Activated CD8-positive, alpha-beta memory T cell treated with anti-CD3 and anti-CD28 coated beads for 1 hour (primary cell): ENCODE measurements at places on chromosomes 5 and 9.

GRCh38 chr9:36559036-36559695, 13.5 kb upstream of the MELK start:
- DNase-seq: no peak

DNA sequence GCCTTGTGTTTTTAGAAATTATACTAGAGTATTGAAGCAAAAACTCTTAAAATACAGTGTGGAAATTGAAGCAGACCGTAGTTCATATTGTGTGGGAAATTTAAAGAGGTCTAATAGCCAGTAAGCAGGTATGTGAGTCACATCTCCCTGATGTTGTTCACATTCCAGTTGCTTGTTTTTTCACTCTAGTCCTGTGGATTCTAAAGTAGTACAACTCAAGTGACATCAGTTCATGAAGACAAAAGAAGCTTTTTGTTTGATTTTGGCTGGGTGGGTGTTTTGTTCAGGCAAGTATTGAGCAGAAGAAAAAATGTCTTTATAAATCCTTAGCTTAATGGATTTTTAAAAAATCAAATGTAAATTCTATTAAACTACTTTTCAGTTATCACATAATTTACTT, 216.2 kb downstream of the MAN2A1 start:
- no peak for DNase-seq

DNA sequence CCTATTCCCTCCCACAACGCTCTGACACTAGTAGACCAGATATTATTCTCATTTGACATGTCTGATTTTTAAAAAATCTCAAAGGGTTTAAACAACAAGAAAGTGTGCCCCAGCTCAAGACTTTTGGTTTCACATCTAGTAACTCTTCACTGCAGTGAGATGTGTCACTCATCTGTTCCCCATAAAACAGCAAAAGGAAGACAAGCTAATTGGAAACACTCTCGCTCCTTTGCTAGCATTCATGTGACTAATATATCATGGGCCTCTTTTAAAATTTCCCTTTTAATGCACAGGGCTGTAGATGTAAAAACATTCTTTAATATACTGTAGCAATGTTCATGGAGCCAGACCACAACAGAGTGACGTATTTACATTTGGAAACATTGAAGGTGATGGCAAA, 372.6 kb downstream of the ZNF608 start:
- DNase-seq: no peak

DNA sequence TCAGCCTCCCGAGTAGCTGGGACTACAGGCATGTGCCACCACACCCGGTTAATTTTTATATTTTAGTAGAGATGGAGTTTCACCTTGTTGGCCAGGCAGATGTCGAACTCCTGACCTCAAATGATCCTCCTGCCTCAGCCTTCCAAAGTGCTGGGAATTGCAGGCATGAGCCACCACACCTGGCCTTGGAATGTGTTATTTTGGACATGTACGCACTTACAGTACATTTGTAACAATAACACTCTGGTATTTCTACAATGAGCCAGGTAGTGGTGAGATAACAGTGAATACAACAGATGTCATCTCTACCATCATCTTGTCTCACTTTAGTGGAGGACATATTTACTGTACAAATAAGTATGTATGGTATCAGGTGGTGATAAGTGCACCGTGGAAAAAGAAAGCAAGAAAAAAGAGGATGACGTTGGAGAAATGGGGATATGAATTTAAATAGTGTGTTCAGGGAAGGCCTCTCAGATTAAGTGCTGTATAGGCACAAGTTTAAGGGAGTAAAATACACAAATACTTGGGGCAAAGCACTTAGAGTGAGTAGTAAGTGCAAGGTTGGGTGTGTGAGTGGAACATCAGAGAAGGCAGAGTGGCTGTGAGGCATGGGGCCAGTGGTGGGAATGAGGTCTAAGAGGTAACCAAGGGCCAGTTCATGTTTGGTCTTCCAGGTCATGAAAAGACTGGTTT, 100.1 kb downstream of the CDC42SE2 start:
- no peak for DNase-seq

DNA sequence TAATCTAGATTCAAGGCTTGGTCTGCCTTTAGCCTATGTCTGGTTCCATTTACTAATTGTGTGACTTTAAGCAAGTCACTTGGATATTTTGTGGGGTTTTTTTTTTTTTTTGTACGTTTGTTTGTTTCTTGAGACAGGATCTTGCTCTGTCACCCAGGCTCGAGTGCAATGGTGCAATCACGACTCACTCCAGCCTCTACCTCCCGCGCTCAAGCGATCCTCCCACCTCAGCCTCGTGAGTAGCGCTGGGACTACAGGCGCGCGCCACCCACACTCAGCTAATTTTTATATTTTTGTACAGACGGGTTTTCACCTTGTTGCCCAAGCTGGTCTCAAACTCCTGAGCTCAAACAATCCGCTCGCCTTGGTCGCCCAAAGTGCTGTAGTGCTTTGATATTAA, 1.1 kb upstream of the PFDN1 start:
- DNase-seq: no peak

DNA sequence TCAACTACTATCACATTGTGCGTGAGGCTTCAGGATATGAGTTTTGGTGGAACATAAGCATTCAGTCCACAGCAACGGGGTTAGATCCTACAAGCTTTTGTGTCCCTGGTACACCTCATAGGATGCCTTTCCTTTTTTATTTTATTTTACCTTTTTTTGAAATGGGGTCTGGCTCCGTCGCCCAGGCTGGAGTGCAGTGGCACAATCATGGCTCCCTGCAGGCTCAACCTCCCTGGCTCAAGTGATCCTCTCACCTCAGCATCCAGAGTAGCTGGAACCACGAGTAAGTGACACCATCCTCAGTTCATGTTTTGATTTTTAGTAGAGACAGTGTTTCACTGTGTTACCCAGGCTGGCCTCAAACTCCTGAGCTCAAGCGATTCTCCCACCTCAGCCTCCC, 86.0 kb upstream of the RAI14 start:
- no peak for DNase-seq

GRCh38 chr9:36936498-36936831, 97.6 kb downstream of the PAX5 start:
- no peak for DNase-seq

DNA sequence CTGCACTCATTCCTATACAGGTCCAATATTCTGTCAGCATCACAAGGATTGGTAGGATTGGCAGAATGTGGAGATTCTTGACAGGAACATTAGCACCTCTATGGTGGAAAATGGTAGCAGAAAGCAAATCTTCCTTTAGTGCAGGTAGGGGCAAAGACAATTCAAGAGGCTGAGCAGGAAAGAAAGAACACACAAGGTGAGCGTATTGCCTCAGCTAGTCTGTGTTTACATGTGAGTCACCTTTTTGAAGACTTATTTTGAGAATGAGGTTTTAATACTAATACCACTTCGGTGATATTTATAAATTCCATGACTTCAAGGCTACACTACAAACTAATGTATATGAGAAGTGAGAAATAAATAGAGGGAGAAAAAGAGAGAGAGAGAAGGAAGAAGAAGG, 717.0 kb downstream of the BRINP1 start:
- no peak for DNase-seq

GRCh38 chr5:128466980-128467379, 71.1 kb downstream of the FBN2 start:
- no peak for DNase-seq

DNA sequence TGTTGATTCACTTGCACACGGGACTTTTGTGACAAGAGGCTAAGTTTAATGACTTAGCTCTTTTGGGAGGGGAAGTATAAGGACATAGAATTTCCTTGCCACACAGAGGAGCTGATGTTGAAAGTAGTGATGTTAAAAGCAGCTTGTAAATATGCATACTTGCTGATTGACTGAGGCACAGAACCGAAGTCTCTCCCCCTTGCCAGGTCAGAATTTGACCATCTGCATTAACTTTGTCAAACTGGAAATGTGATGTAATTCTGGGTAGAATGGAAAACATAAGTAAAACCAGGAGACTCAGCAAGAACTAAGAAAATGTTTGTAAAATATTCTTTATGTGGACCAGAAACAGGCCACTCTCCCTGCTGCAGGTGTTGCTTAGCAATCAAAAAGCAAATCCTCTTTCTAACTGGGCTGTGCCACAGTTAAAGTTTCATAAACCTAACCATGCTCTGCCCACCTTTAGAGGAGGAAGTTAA, 284.2 kb downstream of the NR3C1 start:
- no peak for DNase-seq

DNA sequence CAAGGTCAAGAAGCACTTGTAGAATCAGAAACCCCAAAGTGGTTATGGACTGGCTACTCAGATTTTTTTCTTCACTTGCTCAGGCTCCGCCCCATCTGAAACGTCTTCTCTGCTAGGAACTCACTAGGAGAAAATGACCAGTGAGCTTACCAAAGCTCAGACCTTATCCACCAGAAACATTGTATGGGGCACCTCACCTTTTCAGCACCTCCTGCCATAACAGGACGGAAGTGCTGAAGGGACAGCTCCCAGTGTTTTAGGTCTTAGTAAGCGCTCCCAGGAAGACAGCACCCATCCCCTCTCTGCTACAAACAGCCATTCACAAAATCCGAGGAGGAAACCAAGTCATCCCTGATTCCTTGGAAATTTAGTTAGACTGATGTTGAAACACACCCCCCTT, 1.2 kb upstream of the GABRA1 start:
- no peak for DNase-seq

GRCh38 chr9:81002242-81002641, 687.1 kb downstream of the TLE1 start:
- no peak for DNase-seq

DNA sequence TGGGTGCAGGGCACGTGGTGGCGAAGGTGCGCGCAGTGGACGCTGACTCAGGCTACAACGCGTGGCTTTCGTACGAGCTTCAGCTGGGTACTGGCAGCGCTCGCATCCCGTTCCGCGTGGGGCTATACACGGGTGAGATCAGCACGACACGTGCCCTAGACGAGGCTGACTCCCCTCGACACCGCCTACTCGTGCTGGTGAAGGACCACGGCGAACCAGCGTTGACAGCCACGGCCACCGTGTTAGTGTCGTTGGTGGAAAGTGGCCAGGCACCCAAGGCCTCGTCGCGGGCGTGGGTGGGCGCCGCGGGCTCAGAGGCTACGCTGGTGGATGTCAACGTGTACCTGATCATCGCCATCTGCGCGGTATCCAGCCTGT, 2.1 kb downstream of the PCDHA2 start:
- no peak for DNase-seq

- DNase-seq: no peak
Measured at GRCh38 chr5:139850423-139851016, 54.9 kb downstream of the PSD2 start.

- DNase-seq: no peak
Measured at GRCh38 chr5:37891832-37892231, 52.0 kb upstream of the GDNF start.

DNA sequence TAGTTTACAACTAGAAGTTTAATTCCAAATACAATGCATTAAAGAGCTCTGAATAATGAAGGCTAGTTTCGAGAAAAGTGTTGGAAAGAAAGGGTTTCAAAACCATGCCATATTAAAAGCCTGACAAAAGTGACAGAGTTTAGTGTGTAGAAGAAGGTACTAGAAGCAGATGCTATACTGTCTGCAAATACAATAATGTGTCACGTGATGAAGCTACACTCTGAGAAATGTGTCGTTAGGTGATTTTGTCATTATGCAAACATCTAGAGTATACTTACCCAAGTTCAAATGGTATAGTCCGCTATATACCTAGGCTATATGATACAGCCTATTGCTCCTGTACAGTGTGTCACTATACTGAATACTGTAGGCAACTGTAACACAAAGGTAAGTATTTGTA, 494.1 kb downstream of the TLE1 start:
- DNase-seq: no peak

GRCh38 chr5:93401634-93402213, 179.3 kb downstream of the NR2F1-AS1 start:
- DNase-seq: no peak

- DNase-seq: no peak
Measured at GRCh38 chr5:76720988-76721569, 5.2 kb downstream of the F2R start.

- DNase-seq: no peak
Measured at GRCh38 chr9:85471791-85472190, 270.0 kb downstream of the AGTPBP1 start.

- DNase-seq: no peak
Measured at GRCh38 chr9:121364077-121364476, 6.0 kb downstream of the STOM start.

- no peak for DNase-seq
Measured at GRCh38 chr9:133200631-133201030, 8.4 kb downstream of the OBP2B start.

GRCh38 chr5:83387041-83387440, 84.5 kb upstream of the VCAN start:
- DNase-seq: no peak

GRCh38 chr9:131503626-131504465, 1.1 kb downstream of the POMT1 start:
- no peak for DNase-seq

DNA sequence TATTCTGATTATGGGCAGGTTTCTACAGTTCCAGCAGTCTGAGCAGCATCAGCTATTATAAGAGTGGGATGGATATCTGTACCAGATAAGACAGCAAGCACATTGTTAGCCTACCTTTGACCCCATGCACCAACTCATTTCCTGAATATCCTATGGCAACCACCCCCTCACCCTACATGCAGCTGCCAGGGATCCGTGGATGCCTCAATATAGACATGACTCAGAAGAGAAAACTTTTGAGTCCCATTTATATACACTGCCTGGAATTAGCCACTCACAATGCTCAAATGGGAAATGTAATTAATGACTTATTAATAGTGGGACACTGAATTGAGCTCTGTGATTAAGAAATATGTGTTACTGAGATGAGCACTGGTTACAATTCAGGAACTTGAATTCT, 124.4 kb downstream of the SSBP2 start:
- no peak for DNase-seq

- DNase-seq: no peak
Measured at GRCh38 chr5:107324071-107324470, 346.7 kb downstream of the EFNA5 start.

GRCh38 chr9:101585740-101586139, 9.0 kb downstream of the PPP3R2 start:
- DNase-seq: no peak

- no peak for DNase-seq
Measured at GRCh38 chr5:172542651-172543131, 88.4 kb upstream of the SH3PXD2B start.

DNA sequence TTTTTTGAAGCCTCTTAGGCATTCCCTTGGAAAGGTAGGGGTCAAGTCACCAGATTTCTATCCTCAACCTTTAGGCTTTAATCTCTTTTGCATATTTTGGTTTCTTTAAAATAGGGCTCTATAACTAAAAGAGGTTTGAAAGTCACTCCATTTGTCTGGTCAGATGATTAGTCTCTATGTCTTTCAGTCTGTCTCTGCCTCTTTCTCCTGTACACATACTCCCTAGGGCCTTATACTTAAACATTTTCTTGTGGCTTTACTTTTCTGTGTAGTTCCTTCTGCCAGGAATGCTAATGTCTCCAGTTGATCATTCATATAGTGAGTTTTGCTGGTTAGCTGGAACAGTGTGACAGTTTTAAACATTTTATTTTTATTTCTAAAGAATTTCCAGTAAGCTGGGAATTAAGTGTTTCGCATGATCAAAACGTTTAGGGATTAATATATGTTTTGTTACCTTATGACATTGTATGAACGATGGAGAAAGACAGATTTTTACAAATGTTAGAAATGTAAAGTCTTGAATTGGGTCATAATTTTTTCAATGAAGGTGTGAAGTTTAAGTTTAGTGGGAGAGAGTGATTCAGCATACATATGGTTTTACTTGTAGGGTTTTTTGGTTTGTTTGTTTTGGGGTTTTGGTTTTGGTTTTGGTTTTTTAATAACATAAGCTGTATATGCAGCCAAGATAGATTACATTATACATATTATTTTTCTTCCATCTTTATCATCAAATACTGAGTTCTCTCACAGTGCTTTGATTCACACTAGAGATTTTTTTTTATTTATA, 90.6 kb downstream of the ZCCHC7 start:
- DNase-seq: no peak
